CD4-positive, alpha-beta T cell treated with Interleukin-12 subunit alpha and Interleukin-12 subunit beta, for 1 hour (primary cell): ENCODE measurements at places on chromosomes 16 and 17.

DNA sequence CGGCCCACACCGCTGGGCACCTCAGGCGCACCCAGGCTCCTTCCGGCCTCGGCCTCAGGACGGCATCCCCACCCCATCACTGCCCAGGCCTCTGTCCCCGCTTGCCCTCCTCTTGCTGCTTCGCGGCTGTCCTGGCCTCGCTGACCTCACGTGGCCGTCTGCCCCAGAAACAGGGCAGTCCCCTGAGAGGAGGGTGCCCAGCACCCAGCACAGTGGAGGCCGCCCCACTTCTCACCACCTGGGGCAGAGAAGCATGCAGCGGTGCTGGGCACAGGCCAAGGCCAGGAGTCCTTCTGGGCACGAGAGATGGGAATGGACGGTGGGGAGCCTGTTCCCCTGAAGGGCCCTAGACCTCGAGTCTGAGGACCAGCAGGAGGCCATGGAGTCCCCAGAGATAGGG is 8.9 kb downstream of the HAGH start:
- DNase-seq: no peak

DNA sequence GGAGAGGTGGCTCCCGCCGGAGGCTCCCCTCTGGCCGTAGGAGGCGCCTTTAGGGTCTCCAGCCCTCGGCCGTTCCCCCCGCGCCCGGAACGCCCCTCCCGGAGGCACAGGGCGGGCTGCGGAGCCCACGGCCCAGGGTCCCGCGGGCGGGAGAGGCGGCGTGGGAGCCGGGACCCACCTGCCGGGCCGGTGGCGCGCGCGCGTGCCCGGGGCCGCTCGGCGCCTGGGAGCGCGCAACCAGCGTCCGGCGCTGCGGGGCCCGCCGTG is at the start of gene MIF4GD:
Gene MIF4GD, minus strand, starts transcription at position 266 of the 267 bp plus-strand sequence. CDS start 1,036 bp downstream, outside the sequence.
- no peak for DNase-seq

DNA sequence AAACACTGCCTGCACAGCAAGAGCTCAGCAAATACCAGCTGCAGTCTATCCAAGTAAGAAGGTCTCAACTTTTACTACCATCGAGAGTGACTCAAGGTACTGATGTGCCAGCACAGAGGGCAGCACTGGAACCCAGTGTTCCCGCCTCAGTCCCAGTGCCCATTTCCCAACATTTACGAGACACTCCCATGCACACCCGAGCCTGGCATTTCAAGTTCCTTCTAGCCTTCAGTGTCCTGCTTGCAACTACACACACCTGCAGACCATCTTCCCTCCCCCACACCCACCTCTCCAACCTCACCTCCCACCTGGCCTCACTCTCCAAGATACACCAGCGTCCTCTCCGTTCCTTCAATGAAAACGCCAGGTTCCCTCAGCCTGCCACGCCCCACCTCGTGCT is 3.2 kb downstream of the KLHDC4 start:
- no peak for DNase-seq

DNA sequence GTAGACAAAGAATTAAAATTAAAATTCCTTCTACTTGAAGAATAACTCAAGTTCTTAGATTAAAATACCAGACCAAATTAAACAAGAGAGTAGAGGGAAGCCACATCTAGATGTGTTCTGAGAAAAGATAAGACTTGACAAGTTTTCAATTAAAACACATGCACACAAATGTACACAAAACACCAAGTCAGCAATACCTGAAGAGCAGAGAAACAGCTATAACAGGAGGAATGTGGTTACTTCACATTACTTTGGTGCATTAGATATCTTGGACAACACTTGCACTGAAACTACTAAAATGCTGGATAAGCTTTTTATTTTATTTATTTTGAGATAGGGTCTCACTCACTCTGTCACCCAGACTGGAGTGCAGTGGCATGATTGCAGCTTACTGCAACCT is 113.9 kb downstream of the MAP2K4 start:
- no peak for DNase-seq

- DNase-seq: no peak
Measured at GRCh38 chr16:78057803-78058564, 35.6 kb downstream of the CLEC3A start.

DNA sequence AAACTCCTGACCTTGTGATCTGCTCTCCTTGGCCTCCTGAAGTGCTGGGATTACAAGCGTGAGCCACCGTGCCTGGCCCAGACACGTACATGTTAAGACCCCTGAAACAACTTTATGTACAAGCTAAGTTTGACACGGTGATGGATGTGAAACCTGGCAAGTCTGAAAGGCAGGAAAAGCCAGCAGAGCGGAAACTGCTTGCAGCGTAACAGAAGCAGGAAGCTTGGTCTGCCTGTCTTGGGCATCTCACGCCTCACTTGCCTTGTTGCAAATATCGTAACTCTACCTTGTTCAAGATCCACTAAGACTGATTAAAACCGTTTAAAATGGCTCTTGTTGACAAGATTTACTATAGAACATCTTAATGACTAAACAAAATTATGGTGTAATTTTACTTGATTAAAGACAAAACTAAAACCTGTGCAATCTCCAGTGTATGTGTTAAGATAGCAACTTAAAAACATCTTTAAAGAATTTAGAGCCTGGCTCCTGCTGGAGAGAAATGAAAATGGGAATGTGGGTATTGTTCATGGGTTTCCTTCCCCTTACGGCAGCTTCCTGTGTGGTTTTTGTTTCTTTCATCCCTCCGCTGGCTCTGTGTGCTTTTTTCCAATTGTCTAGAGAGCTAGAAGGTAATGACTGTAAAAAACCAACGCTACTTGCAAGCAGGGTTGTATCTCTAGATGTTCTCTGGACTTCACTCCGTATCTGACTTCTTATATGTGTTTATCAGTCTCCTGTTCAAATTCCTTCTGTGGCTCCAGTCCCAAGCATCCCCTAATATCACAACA is 477.6 kb downstream of the XYLT1 start:
- DNase-seq: peak; percentile 19

- DNase-seq: no peak
Measured at GRCh38 chr16:14310519-14310991, 239.4 kb downstream of the MRTFB start.
